Activated CD8-positive, alpha-beta memory T cell treated with anti-CD3 and anti-CD28 coated beads for 1 hour (primary cell): ENCODE measurements at places on chromosomes 4 and X.

- DNase-seq, result no peak
Observed at GRCh38 chrX:3142259-3143042, 101.2 kb downstream of the ARSF start.

GRCh38 chr4:48290146-48290772 is 20.6 kb upstream of the TEC start:
- DNase-seq, result no peak

- DNase-seq, result no peak
Observed at GRCh38 chrX:70422851-70423341, at the start of gene GDPD2. GDPD2 (plus strand) TSS chrX:70423314; CDS start chrX:70424985, 1,671 bp downstream.

DNA sequence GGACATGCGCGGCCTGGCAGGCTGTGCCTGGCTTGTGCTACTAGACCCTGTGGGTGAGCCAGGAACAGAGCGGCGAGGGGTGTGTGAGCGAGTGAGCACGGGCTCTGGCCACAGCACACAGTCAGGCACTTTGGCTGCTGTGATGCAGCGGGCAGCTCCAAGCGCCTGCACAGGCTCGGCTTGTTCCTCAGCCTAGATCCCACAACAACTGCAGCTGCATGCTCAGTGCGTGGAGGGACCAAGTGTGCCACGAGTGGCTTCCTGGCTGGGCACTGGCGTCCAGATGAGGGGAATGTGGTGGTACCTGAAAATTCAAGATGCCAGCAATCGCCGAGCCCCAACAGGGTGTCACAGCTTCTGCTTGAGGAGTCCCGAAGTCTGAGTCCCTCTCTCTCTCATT is 1056.6 kb downstream of the RAPGEF2 start:
- DNase-seq, result no peak

DNA sequence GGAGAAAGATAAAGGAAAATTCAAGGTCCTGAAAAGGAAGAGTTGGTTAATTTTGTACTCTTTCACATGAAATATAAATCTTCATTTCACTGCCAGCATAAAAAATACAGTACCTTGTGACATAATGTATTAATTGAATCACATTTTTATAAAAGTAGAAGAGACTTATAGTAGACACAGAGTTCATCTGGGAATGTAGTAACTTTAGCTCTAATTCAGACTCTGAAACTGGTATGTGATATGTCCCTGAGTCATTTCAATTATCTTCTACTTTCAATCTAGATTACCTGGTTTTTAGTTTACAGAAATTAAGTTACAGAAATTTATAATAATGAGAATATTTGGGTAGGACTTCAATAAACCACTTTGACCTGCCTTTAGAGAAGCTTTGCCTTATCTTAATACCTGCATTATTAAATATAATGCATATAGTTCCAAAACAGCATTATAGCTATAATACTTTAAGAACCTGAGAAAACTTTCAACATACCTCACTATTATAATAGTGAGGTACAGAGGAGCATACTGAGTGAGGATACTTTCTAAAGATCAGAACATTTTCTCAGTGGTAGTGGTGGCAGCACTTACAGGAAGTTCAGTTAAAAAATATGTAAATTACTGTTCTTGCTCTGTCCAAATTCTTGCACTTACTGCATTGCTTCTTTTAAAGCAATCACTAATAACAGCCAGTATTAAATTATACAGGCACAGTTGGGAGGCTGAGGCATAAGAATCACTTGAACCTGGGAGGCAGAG is 11.2 kb downstream of the NEK1 start:
- DNase-seq, result no peak

DNA sequence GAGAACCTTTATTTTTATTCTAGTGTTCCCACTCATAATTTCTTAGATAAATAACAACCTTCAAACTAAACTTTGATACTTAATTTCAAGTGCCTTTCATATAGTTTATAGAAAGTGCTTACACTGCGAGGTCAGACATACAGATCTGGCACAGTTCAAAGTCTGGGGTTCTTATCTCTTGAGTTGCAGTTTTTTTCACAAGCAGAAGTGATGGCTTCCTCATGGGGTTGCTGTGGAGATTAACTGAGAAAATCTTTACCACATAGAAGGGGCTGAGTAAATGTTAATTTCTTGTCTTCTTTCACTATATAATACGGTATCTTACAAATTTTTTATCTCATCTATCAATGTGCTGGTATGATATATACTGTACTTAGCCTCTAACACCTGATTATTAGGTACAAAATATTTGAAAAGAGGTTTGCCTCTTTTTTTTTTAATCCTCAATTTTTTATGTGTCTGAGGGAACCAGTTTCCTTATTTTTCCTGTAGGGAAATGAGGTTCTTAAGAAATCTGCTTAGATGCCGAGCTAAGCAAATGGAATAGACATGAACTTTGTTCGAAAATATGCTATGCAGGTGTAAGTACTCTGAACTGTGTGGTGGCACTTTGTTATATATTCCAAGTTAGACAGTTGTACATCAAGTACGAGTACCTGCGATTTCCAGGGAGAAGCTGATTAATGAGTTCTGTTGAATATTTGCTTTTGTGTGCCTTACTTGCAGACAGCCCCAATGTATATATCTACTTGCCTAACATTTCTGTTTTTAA is 3.3 kb downstream of the ING2 start:
- DNase-seq, result no peak
